Mammary epithelial cell (primary cell): ENCODE measurements at places on chromosomes 7 and 10. TPM values are rescaled to one million over a fixed set of nuclear protein-coding genes. Genes with fewer than 3 reads are reported as not detected.

RELN gene
- total RNA-seq: 0.50 TPM

GIMAP2 gene
- total RNA-seq: 1.4 TPM in 1 of 2 replicates, not detected in the other

GRCh38 chr7:90459888-90460287 is 9.6 kb upstream of the PTTG1IP2 start:
- no peak for DNase-seq

DNA sequence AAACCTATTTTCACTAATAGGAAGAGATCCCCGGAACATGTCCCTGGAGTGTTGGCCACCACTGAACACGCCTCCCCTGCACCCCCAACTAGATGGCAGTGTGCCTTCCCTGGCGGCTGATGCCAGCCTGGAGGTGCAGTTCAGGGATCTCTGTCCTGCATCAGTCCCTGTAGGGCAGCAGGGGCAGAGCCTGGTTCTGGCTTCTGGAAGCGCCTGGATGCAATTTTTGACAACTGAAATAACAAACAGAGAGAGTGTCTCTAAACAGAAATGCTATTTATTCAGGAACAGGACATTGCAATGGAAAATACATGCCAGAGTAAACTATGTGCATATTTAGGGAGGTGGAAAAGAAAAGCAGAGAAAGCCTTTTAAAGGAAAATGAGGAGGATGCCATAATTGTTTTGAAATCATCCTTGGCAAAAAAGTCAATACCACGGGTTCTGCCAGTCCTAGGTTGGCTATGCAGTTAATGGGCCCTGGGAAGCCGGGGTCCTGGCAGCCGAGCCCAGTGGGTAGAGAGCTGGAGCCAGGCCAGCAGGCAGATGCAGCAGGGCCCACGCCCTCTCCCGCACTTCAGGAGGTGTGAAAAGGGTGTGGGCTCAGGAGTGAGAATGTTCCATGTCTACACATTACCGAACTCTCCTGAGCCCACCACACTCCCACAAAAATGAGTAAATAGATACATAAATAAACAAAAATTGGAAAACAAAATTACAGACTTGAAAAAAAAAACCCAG is 18.5 kb downstream of the ANTXRL start:
- no peak for DNase-seq

CYP3A4 gene
- total RNA-seq: not detected

- peak; percentile 91 for DNase-seq
Observed at GRCh38 chr7:81285142-81285871, 366.5 kb upstream of the SEMA3C start.
